RPMI8226 (cell line): ENCODE measurements at places on chromosomes 6 and 20.

DNA sequence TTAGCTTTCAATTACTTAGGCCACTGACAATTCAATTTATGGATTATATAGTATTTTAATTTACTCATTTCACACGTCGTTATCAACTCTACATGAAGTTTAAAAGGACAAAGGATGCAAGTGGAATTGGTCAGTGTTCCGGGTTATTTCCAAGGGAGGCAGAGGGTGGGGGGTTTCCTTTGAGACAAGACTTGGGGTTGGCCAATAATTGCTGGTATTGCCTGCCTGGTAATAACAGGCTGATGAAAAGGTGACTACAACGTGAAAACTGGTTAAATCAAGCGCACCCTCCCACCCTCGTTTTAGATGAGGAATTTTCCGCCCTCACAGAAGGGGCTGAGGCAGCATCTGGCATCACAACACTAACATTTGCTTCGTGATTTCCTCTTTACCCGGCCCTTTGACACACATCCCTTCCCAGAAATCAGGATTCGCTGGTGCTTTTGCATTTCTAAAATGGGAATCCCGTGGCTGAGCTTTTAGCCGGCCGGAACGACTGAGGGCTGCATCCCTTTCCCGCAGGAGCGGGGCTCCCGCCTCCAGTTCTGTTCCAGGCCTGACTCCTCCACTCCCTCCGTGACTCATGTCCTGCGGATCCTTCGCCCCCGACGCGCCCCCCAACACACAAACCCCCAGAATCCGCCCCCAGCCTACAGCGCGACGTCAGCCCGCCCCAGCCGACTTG, 999 bp upstream of the PIM1 start:
- peak; percentile 52 for DNase-seq

DNA sequence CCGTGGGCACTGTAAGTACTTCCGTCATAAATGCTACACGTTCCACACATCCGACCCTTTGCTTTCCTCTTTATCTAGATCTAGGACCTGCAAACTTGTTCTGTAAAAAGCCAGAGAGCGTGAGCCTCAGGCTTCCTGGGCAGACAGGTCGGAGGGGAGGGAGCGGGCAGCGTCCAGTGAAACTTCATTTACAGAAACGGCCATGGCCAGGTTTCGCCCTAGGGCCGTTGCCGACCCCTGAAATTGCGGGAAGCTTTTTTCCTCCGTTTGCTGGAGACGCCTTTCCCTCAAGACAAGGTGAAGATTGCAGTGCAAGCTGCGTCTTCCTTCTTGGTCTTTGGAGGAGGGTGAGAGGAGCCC, 155.4 kb downstream of the DLL1 start:
- no peak for DNase-seq

DNA sequence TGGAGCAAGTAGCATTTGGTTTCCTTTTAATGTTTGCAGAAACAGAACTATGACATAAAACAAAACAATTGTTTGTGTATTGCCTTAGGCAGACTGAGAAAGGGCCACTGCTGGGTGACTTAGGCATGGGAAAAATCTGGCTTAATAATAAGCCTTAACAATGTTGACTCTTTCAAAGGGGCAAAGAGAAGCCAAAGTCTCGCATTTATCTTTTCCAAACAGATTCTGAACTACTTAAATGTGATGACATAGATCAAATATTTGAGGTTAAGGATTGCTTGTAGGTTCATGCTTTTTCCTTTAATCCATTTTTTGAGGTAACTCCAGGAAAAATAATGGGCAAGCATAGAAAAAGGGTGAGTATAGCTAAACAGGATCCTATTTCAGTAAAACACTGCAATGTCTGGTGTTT, 39.6 kb downstream of the ADAT2 start:
- no peak for DNase-seq

GRCh38 chr6:71079677-71080076, 122.8 kb upstream of the B3GAT2 start:
- no peak for DNase-seq

DNA sequence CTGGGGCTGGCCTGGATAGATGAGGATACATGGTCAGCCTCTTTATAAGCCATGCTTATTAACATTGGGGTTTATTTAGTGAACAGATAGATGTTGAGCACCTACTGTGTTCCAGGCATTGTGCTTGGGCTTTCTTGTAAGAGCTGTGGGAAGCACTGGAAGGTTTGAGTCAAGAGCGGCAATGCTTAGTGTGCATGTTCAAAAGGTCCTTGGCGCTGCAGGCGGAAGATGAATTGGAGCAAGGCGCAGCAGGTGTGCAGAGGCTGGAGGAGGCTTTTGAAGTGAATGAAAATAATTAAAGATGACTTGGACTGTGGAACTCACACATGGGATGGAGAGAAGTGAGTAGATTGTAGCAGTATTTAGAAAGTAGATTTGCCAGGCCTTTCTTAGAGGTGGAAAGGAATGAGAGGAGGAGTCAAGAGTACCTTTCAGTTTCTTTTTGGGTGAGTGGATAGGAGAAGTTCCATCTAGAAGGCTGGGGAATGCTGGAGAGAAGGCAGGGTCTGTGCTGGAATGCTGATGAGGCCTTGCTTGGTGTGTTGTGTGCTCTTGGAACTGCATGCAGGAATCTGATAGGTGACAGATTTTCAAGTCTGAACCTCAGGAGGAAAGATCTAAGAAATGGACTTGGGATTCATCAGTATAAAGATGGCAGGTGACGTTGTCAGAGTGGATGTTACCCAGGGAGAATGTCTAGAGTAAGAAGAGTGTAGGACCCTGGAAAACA, 26.4 kb downstream of the SNX9 start:
- peak; percentile 73 for DNase-seq

DNA sequence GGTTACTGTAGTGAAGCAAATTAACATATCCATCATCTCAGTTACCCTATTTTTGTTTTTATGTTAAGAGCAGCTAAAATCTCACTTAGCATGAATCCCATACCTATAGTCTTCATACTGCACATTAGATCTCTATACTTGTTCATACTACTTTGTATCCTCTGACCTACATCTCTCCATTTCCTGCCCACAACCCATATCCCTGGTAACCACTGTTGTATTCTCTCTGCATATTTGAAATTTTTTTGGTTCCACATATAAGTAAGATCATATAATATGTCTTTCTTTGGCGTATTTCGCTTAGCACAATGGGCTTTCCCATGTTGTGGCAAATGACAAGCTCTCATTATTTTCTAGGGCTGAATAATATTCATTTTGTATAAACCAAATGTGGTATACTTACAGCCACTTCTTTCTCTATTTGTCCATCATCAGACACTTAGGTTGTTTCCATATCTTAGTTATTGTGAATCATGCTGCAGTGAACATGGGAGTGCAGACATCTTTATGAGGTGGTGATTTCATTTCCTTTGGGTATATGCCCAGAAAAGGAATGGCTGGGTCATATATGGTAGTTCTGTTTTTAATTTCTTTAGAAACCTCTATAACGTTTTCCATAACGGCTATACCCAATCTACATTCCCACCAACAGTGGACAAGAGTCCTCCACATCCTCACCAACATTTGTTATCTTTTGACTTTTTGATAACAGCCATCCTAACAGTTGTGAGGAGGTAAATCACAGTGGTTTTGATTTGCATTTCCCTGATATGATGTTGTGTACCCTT, 39.8 kb downstream of the BACH2 start:
- no peak for DNase-seq

DNA sequence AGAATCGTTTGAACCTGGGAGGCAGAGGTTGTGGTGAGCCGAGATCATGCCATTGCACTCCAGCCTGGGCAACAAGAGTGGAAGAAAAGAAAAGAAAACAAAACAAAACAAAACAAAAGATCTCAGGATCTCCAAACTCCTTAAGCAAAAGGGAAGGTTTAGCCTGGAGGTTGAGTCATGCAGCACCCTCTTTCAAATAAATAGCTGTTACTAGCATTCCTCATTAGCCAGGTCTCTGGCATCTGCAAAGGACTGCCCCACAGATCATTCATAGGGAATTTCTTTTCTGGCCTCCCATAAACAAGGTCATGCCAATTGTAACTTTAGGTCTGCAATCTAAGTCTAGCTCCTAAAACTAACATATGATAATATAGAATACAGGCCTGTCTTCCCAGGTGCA, 37.2 kb downstream of the EDN1 start:
- no peak for DNase-seq

DNA sequence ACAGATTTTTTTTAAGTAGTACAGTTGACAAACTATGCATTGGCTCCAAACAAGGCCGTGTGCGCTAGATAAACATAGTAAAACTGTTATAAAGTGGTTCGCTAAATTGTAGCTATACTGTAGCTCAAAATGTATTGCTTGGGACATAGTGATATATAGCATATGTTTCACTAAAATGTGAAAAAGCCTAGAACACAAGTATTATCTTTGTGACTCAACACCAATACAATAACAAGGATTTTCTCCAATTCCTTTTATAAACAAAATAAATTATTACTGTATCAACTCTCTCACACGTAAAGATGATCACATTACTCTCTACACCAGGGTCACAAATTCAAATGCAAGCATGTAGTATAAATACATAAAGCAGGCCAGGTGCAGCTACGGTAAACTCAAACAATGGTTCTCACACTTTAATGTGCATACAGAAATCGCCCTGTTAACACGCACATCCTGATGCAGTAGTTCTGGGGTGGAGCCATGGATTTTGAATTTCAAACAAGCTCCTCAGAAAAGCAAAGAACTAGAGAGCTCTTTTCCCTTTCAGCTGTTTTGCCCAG, 214.6 kb downstream of the GMDS start:
- DNase-seq, result no peak

DNA sequence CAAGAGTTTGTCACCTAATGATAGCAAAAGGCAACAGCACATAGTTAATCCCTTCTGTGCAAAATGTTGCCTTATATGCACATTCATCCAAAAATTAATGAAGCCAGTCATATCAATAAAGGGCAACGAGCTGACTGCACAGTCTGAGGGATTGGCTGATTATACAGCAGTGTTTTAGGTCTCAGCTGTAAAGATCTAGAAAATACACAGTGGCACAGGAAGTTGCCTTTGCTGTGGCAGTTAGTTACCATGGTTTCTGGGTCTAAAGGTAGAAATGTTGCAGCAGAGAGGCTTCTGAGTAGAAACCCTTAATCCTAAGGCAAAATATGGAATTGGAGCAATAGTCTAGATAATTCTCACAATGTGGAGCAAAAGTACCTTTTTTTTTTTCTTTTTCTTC, 89.7 kb downstream of the SMPDL3A start:
- no peak for DNase-seq

DNA sequence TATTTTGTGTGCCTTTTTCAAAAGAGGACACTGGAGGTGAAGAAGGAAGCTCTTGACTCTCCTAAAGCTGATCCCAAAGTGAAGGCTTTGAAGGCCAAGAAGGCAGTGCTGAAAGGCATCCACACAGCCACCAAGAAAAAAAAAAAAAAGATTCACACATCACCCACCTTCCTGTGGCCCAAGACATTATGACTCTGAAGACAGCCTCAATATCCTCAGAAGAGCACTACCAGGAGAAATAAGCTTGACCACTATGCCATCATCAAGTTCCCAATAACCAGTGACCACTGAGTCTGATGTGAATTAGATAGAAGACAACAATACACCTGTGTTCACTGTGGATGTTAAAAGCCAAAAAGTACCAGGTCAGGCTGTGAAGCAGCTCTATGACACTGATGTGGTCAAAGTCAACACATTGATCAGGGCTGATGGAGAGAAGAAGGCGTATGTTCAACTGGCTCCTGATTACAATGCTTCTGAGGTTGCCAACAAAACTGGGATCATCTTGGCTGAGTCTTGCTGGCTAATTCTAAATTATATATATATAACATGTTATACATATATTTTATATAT, 59.4 kb downstream of the PLCG1 start:
- DNase-seq, result no peak

GRCh38 chr6:159815410-159815809, 15.3 kb downstream of the PNLDC1 start:
- no peak for DNase-seq

GRCh38 chr6:36132246-36132895, 2.1 kb downstream of the MAPK13 start:
- no peak for DNase-seq

DNA sequence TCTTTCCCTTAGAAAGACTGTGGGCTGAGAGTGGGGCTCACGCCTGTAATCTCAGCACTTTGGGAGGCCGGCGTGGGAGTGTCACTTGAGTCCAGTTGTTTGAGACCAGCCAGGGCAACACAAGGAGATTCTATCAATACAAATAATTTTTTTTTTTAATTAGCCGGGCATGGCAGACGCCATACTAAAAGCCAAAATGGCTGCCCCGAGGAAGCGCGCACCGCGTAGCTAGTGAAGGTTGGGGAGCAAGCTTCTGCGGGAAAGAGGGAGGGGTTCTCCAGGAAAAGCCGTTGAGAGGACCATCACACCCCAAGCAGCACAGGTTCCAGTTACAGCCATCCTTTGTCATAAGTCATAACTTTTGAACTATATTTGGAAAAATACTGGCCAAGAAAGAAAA, 21.3 kb upstream of the PNRC1 start:
- DNase-seq, result no peak
